Cardiac ventricle fibroblast (primary cell): ENCODE measurements at places on chromosomes 16 and 17. TPM values are rescaled to one million over a fixed set of nuclear protein-coding genes. Genes with fewer than 3 reads are reported as not detected.

Gene C16orf46
- 0.87 and 2.1 TPM in 2 replicates for total RNA-seq

Gene TMEM100
- total RNA-seq, result 2.1 and 2.9 TPM in 2 replicates

Gene TSR3
- total RNA-seq, result 77.4 and 85.3 TPM in 2 replicates

Gene SPATA22
- total RNA-seq, result 0.56 TPM in 1 of 2 replicates, not detected in the other

Gene CD300LB
- not detected in 2 replicates for total RNA-seq

Gene FBXW10B
- total RNA-seq, result 0.37 TPM in 1 of 2 replicates, not detected in the other

Gene MGAT5B
- 0.12 and 0.15 TPM in 2 replicates for total RNA-seq

Gene CMTM2
- not detected in 2 replicates for total RNA-seq

Gene DGKE
- total RNA-seq, result 1.5 and 4.3 TPM in 2 replicates
